Stimulated activated effector memory CD8-positive, alpha-beta T cell treated with anti-CD3 and anti-CD28 coated beads, Interleukin-12 subunit alpha, Interleukin-12 subunit beta, amount 100 ng/mL, for 72 hours (primary cell): ENCODE measurements at places on chromosomes 1 and 21.

DNA sequence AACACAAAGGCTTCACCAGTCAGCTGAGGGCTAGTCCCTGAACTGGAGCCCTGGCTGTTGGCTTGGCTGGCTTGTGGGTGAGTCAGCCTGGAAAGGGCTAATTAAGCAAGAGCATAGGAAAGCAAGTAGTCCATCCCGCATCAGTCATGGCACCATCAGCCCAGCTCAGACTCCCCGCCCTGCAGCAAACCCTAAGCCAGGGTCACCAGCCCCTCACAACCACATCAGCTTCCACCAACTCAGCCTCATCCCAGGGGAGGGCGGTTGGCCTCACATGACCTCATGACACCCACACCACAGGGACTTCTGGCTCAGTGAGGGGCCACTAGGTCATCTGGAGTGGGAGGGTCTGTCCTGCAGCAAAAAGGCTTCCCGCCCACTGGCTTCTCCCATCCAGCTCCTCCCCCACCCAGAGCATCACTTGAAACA, 7.0 kb upstream of the SPATC1L start:
- no peak for DNase-seq

DNA sequence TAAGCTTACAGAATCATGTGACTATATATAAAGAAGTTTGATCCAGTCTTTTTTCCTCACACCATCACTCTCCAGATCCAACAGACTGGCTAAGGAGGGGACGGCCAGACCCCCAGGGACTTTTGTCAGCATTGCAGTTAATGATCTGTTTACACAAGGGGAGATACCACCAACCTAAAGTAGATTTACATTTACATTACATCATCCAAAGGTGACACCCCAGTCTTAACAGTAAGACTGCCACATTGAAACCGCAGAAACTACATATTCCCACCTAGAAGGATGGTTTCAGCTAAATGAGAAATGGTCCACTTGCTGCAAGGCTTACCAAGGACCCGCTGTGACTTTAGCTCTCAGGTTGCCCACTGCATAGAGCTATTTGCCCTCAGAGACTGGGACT, 3.4 kb downstream of the RCAN1 start:
- no peak for DNase-seq

DNA sequence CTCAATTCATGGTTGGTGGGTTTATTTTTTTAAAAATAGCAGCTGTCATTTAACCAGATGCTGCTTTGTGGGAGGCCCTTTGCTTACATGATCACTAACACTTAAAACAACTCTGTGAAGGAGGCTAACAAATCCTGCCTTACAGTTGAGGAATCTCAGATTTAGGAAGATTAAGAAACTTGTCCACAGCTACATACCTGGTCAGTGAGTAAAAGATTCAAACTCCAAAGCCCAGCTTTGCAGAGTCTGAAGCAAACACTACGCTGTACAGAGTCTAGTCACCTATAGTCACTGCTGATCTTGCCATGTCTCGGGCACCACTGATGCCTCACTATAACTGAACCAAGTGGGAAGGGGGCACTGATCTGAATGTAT, 535.4 kb downstream of the SMYD3 start:
- DNase-seq, result no peak

DNA sequence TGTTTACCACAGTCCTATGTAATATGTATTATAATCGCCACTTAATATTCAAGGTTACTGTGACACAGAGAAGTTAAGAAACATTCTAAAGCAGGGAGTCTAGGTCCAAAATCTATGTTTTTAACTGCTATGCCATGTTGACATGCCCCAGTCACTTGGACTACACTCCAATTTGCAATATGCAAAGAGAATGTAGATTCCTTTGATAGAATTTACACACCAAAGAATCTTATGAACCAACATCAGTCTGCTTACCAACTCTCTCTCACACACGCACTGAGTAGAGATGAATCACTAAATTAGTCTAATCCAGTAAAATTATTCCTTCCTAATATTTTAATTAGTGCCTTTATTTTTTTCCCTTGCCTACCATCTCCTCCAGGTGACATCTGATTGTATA, 266.2 kb downstream of the OLFM3 start:
- no peak for DNase-seq

DNA sequence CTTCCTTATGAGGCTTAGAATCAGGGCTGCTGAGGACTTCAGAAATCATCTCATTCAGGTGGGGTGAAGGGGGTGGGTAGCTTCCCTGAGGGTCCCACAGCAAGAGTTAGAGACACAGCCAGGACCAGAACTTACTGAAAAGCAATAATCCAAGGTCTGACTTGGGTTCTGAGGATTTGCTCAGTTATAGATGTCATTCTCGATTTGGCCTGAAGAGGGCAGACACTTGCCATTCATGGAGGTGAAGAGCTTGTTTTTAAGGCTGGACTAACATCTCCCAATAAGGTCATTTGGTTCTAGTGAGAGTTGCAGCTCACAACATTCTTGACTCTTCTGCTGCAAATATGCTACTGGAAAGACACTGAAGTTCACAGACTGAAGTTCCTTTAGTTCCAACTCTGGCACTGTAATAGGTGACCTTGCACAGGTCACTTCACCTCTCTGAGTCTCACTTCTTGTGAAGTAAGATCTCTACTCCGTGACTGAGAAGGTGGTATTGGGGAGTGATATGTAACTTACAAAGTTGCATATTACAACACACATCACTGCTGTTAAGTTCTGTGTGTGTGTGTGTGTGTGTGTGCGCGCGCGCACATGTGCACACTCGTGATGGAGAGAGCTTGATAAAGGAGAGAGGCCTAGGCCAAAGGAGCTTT, 69.8 kb upstream of the DIRAS3 start:
- peak; percentile 56 for DNase-seq

GRCh38 chr21:35696644-35697043, 363.7 kb downstream of the SETD4 start:
- no peak for DNase-seq

DNA sequence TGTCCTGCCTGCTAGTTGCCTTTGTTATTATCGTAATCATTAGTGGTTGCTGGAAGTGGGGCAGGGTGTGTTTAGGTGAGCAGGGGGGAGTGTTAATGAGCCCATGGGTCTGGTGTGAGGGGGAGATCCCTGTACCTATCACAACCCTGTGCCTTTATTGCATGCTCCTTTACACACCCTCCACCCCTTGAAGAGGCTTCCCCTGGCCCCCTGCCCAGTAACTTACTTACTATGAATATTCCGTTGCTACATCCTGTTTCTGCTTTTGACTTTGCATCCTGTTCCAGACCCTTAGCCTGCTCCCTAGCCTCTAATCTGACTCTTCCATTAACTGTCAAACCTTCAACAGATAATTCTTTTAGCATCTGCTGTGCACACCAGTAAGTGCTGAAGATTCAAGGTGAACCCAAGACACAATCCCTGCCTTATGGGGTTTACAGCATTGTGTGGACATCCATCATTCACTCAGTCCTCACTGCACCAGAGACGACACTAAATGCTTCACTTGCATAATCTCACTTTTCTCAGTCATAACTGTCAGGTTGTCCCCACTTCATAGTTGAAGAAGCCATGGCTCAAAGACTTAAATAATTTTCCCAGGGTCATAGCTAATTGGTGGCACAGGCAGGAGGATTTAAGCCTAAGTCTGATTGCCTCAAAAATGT, 47.9 kb downstream of the CDC7 start:
- peak; percentile 51 for DNase-seq

- DNase-seq, result no peak
These were observed 18.3 kb downstream of the ZNHIT6 start for GRCh38 chr1:85689775-85690404.

- DNase-seq, result no peak
These were observed 142.0 kb upstream of the IGSF21 start for GRCh38 chr1:17965515-17966100.

DNA sequence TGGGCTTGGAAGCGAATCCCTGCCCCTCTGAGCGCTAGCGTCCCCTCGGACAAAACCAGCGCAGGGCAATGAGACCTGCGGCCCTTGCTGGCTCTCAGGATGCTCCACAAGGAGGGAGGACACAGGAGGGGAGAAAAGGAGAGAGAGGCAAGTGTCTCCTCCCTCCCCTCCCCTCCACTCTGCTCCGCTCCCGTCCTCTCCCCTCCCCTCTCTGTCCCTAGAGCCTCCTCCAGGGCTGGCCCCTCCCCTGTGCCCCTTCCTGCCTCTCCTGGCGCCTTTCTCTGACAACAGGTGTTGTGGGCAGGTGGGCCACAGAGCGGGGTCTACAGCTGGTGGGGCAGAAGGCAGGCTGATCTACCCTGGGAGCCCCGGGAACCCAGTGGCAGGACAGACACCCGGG, 35.2 kb downstream of the TP73 start:
- DNase-seq, result no peak

DNA sequence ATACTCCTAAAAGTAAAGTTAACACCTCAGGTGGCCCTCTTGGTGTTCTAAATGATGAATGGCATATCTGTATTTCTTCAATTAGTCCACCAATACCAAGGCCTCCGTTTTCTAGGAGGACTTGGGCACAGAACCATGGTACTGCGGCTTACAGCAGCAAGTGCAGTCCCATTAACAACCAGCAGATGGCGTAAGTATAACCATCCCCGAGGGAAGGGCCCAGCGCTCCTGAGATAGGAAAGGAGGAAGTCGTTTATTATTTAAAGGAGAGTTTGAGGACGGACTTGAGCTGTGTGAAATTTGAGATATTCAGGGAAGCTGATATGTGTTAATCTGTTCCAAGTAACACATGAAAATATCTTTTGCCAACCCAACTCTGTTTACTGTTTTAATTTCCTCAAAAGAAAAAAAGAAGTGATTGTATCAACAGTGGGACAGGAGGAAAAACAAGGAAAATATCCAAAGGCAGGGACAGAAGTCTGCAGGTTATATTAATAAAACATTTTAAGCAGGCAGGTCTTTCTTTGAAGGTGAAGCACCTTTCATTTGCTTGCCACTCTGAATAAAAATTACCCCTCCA, 37.7 kb upstream of the KCNJ15 start:
- DNase-seq, result peak; percentile 72

GRCh38 chr1:22317920-22318243, 133.8 kb upstream of the ZBTB40 start:
- no peak for DNase-seq

- DNase-seq, result no peak
These were observed 47.1 kb downstream of the STX6 start for GRCh38 chr1:180975551-180975950.

DNA sequence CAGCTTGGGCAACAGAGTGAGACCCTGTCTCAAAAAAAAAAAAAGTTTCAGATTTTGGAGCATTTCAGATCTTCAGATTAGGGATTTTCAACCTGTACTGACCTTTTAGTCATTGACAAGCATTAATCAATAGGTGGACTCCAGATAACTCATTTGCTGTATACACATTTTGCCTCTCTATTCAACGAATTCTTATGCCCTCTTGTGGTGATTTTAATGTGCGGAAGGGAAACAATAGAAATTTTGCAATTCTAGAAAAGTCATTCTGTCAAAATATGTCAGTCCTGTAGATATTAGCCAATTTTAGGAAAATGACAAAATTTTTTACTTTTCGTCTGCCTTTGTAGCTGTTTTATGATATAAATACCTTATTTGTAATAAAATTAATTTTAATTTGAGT, 11.6 kb upstream of the OR2G2 start:
- DNase-seq, result no peak

DNA sequence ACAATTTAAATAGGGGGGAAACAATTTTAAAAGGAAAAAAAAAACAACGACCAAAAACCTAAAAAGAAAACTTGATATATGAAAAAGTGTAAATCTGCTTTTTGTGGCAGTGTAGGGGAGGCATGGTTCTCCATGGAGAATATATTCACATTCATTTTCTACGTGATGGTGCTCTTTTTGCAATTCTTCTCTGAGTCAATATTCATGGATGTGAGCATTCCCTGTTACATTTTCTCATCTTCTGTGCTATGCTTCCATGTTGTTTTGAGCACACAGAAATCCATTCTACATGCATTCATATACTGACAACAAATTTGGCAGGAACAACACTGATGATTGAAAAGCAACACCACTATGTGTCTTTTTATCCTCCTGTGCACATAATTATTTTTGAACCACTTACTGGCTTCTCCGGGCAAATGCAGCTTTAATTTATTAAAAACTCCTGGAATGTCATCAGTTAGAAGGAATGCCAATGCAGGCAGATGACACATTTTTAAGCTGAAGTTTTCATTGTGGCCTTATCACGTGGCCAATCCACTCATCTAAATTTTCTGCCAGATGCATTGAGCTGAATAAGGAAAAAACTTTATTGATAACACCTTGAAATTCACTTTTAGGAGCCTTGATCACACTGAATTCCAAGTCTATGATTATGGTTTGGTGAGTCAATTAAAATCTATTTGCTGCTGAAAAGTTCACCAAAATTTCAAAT, 590.6 kb downstream of the NUF2 start:
- no peak for DNase-seq

DNA sequence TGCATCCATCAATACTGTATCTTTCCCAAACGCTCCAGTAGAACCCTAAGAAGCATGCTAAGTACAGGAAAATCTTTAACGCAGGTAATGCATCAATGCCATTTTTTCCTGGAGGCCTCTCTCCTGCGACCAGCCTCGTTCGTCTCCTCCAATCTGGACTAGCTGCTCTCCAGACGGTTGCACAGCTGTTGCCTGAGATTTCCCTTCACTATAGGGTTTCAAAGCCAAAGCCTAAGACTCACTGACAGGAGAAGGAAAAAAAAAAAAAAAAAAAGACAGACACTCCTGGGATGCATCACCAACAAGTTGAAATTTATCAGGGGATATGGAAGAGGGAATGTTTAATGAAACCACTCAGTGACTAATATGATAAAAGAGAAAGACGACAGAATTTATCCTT, 93.0 kb downstream of the APP start:
- no peak for DNase-seq

DNA sequence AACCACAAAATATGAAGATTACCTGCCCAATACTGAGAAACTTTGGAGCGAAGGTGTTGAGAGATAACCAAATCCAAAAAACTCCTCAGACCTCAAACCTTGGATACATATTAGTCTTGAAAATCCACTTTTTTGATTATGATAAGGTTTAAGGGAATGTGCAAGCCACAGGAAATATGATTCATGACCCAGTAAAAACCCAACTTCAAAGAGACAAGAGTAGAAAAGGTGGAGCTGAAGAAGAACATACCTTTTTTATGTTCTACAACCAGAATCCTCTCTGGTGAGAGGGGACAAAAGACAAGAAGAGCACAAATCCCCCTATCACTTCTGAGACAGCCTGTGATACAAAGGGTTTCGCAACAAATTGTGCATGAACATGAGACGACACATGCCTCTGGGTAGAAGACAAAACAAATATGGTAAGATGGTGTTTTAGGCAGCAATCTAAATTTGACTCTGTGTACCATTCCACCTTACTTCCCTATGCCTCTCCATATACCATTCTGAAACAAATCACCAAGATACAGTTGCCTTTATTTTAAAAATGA, 37.3 kb downstream of the COL24A1 start:
- no peak for DNase-seq

GRCh38 chr1:118254491-118255425, 69.7 kb upstream of the SPAG17 start:
- DNase-seq, result no peak

- no peak for DNase-seq
These were observed 876 bp downstream of the DENND2C start for GRCh38 chr1:114668784-114669561.

GRCh38 chr1:30263405-30263804, 460.0 kb downstream of the MATN1 start:
- no peak for DNase-seq

- DNase-seq, result no peak
These were observed 12.1 kb downstream of the EPHA10 start for GRCh38 chr1:37752583-37753471.

GRCh38 chr1:44037154-44037553, 5.9 kb upstream of the SLC6A9 start:
- DNase-seq, result no peak
